ENCODE measurements at places on chromosomes 6 and 20.

- no peak for DNase-seq
Measured at GRCh38 chr6:107670792-107671199, 153.3 kb downstream of the SCML4 start.

- DNase-seq = no peak
Measured at GRCh38 chr6:14001329-14002012, 76.7 kb downstream of the RNF182 start.

DNA sequence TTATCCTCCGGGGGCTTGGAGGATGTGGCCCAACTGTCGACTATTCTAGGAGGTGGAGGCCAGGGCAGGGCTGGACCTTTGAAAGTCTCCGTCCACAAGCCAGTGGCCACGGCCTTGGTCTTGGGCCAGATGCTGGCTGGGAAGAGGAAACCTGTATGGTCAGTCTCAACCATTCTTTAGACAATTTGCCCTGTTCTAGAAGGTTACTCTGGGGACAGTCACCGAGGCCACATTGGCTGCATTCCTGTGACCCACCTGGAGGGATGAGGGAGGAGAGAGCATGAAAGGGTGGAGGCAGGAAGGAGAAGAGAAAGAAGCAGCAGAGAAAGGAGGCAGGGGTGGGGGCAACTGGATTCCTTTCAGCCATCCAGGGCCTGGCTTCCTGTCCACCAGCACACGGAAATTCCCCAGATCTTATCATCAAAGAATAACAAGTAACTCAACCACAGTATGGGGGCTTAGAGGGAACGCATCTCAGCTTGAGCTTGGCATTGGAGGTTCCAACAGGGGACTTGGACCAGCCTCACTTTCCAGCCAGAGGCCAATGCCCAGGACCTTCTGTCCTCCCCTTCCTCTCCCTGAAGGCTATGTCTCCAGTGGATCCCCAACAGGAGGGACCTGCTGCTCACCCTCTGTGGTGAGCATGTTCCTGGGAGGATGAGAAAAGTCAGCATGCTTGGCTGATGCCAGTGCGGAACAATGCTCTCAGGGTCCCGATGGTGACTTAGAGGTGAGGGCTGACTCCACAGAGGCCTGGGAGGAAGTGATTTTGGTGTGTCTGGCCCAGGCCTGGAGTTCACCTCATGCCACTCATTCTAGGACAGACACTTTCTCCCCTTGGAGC lies 30.4 kb downstream of the TGM2 start:
- no peak for DNase-seq

DNA sequence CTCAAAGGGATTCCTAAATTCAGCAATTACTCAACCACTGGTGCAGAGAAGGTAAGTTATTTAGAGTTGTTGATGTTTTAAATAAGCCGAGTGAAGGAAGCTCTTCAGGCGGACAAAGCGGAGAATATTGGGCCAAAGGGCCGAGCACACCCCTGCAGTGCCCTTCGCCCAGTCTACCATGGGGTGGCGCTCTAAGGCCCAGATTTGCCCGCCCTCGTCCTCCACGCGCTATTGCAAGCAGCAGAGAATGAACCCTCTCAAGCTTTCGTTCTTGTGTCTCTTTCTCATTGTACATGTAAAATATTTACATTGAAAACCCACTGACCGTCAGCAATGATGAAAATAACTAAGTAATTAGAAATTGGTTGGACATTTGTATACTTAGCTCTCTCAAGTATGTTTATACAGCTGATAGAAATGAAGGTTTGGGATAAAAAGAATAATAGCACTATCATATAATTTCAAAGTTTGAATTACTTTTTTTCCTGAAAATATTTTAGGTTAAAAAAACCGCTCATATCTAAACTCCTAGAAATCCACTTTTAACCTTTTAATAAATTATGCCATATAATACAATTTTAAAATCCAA lies 195.0 kb upstream of the CEP162 start:
- no peak for DNase-seq

- no peak for DNase-seq
Measured at GRCh38 chr20:32216179-32217142, 8.8 kb downstream of the POFUT1 start.

DNA sequence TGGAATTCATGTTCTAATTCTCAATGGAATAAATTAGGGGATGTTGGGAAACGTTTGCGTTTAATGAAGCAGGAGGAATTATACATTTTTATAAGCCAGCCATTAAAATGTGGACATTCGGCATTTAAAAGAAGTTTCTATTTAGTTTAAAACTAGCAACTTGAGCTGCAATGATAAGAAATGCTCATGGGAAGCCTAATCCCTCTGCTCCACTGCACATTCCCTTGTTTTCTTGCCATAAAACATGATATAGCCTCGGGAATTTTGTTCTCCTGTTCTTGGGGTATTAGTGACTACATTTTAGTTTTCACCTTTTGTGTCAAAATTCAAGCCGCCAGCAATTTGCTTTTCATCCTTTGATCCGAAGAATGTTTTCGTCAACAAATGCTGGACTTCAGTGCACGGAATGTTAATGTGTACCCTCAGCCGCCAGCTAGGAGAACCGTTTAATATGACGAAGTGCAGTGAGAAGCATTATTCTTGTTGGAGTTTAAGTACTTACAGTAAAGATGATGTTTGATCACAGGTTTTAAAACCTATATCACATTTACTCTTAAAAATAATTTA lies 137.9 kb downstream of the HIVEP1 start:
- no peak for DNase-seq

DNA sequence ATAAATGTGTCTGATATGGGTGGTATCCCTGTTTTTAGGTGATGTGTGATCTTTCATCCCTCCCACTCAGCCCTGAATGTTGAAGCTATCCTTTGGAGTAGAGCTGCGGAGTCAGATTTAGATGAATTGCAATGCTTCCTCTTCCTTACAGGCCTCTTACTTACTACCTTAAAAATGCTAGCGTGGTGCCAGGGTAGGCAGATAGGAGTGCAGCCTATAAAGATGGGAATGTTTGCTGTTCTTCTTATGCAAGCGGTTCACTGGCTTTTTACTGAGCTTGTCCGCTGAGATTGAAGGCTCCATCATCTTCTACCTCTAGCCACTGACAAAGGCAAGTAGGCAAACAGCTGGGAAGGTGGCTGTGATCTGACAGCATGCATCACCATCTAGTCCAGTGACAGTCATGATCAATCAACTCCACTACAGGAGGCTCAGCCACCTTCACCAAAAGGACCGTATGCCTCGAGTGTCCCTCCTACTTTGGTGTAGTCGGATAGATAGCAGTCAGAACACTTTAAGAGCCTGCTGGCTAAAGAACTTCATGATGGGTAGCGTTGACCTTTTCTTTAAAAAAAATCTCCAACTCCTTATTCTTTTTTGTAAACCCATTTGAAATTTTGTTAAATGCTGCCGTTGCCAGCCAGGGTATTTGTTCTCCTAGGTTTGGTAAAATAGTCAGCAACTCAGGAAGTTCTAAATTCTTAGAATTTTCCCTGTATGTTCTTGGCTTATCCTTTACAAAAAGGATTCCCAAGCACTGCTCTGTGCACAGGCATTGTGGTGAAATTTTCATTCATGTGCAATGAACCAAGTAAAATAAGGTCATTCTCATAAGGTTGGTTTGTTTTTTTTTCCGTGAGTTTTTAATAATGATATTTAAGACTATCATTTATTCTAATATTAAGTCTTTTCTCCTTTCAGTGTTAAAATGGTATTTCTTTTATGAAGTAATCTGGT lies 169.6 kb downstream of the MTHFD1L start:
- DNase-seq = no peak

DNA sequence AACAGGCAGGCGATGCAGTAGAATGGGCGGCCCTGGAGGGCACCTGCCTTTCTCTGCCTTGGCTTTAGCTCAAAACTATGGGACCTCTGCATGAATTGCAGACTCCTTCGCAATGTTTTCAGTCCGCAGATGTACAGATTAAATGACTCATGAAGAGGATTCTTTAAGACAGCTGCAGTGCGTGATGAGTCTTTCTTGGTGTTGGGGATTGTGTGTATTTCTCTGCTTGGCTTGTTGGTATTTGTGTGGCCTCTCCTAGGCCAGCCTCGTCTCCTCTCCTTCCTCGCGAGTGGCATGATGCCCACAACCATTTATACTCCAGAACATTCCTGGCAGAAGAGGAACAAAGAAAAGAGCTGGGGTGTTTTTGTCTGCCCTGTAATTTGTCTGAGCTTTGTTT lies 110.6 kb downstream of the SYNDIG1 start:
- DNase-seq = no peak

DNA sequence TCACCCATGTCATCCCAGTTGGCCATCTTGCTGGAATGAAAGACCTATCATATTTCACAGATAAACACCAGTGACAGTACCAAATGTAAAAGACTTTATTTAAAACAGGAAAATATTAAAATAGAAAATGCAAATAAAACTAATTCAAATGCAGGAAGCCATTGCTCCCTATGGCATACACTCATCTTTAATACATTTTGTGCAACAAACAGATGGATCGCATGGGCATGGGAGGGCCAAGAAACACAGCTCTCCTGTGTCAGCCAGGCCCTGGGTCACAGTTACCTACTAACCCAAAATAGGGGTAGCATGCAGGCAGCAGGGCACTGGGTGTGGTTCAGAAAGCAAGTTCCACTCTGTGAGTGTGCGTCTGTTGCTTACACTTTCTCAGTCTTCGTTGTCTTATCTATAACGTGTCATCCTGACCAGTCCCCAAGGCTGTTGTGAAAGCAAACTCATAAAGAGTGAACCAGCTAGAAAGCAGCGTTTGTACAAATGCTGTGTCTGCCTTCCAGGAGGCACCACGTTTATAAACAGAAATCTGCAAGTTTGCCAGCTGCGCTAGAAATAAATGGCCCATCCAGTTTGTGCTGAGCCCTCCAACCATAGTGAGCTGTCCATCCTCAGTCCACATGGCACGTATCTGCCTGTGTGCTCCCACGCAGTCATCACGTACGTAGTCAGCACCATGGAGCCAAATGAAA lies 180.5 kb downstream of the SYNDIG1 start:
- peak; percentile 15 for DNase-seq

DNA sequence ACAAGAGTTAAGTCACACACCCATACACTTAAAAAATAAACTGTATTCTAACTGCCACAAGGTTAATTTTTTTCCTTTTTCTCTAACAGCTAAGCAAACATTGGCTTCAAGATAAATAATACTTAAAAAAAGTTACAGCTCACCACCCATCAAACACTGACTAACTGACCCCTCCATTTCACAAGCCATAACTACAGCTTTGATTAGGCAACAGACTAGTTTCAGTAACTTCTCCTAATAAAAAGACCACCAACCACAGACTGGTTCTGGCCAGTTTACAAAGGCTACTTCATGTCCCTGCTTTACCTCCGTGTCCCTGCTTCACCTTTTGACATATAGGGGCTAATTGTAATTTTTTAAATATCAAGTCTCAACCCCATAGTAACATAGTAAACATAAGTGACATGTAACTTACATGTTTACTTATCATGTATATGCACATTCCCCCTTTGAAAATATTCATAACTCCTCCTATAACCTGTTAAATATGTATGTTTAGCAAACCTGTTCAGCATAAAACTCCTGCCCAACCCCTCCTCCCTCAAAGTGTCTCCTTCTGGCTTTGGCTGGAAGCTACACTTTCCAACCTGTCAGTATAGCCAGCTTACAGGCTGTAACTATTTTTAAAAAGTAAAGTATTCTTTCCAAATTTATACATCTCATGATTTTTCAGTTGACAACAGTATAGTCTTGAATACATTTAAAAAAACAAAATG lies 15.1 kb upstream of the POM121L2 start:
- DNase-seq = no peak

DNA sequence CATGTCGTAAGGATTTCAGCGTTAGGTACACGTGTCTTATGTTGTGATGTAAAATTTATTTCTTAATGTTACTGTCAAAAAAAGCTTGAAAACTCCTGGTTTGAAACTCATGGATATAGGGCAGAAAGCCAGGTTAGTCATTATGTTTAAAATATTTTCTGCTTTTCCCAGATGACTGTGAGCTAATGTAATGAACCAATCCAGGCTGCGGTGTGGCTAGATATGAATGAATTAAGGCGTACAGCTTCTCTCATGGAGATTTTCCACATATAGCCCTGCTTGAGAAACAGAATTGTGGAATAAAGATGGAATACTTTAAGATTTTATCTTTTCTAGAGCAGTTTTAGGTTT lies 80.3 kb upstream of the STMND1 start:
- DNase-seq = no peak

- no peak for DNase-seq
Measured at GRCh38 chr6:24060982-24061754, 64.8 kb upstream of the NRSN1 start.

DNA sequence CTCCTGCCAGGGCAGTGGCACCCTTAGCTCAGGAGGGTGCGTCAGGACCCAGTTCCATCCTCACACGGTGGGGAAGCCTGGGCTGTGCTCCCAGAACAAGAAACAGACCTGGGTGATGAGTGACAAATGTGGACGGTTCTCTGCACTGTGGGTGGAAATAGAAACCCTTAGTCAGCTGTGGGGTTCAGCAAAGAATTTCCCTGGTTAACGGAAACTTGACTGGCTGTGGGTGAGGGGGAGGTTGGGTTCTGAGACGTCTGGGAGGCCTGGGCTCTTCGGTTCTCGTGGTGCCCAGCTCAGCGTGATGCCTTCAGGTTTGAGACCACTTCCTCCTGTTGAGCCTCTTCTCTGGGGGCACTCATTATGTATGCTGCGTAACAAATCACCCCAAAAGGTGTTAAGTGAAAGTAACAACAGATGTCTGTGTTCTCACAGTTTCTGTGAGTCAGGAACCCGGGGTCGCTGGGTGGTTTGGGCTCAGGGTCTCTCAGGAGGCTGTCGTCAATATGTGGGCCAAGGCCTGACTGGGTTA lies 53.1 kb upstream of the FAM83D start:
- no peak for DNase-seq

DNA sequence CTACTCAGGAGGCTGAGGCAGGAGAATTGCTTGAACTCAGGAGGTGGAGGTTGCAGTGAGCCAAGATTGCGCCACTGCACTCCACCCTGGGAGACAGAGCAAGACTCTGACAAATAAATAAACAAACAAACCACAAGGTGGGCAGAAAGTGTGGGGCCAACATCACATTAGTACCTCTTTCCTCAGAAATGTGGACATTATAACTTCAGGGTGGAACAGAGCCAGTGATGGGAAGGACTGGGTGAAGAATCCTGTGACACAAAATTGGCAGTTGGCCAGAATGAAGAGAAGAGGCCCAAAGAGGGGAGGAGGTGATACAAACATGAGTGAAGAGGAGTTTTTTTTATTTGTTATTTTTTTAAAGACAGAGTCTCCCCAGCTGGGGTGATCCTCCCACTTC lies 50.6 kb downstream of the NUP153 start:
- DNase-seq = no peak

- DNase-seq = no peak
Measured at GRCh38 chr20:34754611-34755010, 50.5 kb downstream of the TP53INP2 start.

DNA sequence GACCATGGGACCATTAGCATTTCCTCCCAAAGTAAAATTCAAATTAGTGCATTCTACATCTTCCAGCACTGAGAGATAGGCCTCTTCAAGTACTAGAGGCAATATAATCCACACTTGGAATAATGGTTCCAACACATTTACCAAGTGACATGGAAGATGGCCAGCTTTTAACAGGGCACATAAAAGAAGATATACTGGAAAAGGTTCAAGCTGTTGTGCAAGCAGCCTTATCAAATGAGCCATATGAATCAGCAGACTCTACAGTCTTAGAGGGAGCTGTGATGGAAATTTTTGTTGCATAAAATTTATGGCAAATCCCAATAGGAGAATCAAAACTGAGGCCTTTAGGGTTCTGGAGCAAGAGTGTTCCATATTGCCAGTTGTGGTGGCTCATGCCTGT lies 526.6 kb upstream of the IRAK1BP1 start:
- no peak for DNase-seq

GRCh38 chr20:5187122-5187521 lies 60.3 kb downstream of the CDS2 start:
- DNase-seq = no peak

Data from suprapubic skin (tissue), 4 donors.